ENCODE measurements at places on chromosomes 1 and 21. TPM values are rescaled to one million over a fixed set of nuclear protein-coding genes. Genes with fewer than 3 reads are reported as not detected.

- DNase-seq: no peak
Measured at GRCh38 chr1:118271883-118272282, 86.9 kb upstream of the SPAG17 start.

- DNase-seq: no peak
Measured at GRCh38 chr1:228445490-228445842, 28.8 kb upstream of the TRIM17 start.

GRCh38 chr1:208129487-208129886 is 114.7 kb downstream of the PLXNA2 start:
- DNase-seq: no peak

- DNase-seq: no peak
Measured at GRCh38 chr1:5992814-5993555, 760 bp upstream of the NPHP4 start.

GRCh38 chr1:2640626-2641025 is 7.8 kb upstream of the MMEL1 start:
- DNase-seq: no peak

DNA sequence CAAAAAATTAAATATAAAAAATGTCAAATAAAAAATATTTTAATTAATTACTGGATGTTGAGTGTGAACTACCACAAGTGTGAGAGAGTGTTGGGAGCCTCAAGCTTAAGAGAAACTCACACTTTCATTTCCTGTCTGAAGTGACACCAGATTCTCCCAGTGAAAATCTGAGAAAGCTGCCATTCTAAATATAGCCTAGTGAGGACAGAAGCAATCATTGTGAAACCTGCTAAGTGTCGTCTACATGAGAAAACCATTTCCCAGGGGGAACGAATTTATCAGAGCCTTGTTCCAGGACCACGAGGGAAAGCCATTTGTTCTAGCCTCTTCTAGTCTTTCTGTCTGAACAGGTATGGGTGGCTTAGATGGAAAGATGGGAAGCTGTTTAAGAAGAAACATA is 329.3 kb upstream of the PRMT6 start:
- no peak for DNase-seq

DNA sequence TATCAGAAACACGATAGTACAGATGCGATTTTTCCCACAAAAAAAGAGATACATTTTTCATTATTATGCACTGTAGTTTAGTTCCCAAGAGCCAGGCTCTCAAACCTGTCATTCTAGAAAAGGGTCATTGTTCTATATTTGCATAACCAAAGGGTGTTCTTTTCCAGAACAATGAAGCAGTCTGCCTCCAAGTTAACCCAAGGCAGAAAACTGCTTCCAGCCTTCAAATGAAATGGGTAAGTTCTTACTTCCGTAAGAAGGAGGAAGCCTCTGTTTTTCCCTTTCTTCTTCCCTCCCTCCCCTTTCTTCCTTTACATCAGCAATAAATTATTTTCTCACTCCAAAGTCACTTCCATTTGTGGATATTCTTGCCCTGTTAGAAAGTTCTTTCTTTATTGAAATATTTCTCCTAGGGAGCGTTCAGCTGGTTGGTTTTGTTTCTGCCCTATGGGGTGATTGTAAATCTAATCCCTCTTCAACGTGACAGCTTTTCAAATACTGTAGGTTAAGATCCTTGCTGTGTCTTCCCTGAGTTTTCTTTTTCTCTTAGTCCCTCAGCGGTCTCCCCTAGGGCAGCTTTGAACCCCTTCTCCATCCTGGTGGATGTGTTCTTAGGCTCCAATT is 77.3 kb upstream of the PTGFRN start:
- no peak for DNase-seq

DNA sequence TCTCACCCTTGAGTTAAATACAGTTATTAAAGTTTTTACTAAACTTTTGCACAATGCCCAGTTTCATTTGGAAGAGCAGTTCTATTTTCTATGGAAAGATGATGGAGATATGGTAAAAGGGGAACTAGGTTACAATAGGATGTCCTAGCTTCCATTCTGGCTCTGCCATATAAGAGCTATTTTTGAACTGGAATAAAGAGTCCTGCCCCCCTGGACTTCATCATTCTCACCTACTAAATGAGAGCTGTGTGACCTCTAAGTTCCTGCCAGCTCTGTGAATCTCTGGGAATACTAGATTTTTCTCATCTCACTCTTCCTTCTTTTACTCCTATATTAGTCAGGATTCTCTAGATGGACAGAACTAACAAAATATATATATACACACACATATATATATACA is 106.3 kb downstream of the PRRX1 start:
- DNase-seq: no peak

The FHAD1 gene
- 0.09 TPM for total RNA-seq

The FCRL2 gene
- total RNA-seq: not detected

The HSPA6 gene
- total RNA-seq: 2.4 TPM

The NMNAT2 gene
- total RNA-seq: 6.0 TPM

The PBX1 gene
- total RNA-seq: 53.3 TPM

Data from adrenal gland (tissue), 19 donors.